ENCODE measurements at places on chromosomes 12 and 14.

GRCh38 chr12:45170456-45171042 is 45.3 kb upstream of the ANO6 start:
- peak; percentile 40 for DNase-seq

DNA sequence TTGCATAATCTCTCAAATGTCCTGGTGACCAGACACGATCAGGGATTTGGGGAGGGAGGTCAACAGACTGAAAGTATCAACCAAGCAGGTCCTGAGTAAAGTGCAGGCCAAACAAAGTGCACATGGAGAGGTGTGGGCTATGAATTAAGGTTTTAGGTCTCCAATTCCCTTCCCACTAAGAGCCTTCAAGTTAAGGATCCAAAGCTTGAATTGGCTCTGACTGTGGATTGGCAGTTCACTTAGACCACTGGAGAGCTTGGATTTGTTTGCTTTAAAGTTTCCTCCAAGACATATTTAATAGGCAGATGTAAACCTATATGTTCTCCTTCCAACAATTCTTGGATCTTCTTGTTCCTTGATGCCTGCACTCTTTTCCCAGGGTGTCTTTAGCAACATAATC is 129.6 kb upstream of the IGF1 start:
- no peak for DNase-seq

GRCh38 chr14:100132903-100133510 is 26.4 kb downstream of the DEGS2 start:
- no peak for DNase-seq

DNA sequence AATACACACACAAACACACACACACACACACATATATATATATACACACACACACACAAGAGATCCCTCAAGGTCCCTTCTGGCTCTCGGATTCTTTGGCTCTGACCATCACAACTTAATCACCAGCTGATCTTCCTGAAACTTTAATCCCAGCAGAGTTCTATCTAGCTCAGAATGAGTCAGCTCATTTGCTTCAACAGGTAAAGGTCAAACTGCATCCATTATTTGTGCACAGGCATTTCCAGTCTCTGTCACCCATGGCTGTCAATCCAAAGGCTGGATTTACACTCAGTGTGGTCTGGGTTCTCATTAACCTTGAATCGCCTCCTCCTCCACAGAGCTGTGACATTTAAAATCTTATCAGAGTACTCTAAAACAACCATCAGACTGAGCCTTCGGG is 113.3 kb upstream of the TMPO start:
- no peak for DNase-seq

DNA sequence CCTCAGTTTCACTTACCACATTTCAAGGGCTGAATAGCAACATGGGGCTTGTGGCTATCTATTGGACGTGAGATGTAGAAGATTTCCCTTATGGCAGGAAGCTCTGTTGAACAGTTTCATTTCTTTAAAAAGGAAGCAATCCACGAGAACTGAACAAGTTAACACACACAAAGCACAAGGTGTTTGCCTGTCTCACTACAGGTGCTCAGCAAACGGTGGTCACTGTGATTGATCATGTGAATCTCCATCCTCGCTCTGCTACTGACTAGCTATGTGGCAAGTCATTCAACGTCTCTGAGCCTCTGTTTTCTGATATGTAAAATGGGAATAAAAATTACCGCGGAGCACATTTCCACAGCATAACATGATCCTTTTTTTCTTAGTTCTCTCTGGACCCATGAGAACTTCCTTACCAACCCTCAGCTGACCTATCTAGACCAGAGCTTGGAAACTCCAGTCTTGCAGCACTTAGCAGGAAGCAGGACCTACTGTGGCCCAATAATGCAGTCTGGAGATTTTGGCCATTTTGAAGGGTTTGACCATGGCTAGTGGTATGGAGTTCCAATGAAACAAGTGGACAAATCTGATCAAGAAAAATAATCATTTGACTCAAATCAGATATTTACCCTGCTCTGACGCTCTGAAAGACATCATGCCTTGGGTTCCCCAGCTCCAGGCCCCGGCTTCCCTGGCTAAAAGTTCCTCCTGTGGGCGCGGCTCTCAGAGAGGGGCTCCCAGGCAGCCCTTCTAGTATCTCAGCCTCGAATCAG is 278.8 kb downstream of the ZFP36L1 start:
- no peak for DNase-seq

- peak; percentile 9 for DNase-seq
Measured at GRCh38 chr14:71629765-71630492, 302.3 kb upstream of the RGS6 start.

DNA sequence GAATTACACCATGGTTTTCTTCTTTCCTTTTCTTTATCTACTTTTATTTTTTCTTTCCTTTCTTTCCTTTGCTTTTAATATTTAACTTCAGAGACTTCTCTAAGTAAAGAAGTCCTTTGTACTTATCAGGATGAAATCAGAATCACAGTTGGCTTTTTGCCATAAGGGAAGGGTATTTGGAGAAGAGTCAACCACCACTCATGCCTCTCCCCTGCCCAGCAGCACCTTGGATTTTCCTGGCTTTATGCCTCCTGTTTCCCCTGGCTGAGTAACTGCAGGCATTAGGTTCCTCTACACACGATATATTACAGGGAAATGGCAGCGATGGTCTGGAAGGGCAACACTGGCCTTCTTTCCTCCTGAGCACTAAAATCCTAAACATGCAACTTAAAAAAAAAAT is 266.4 kb upstream of the CAND1 start:
- DNase-seq: no peak

DNA sequence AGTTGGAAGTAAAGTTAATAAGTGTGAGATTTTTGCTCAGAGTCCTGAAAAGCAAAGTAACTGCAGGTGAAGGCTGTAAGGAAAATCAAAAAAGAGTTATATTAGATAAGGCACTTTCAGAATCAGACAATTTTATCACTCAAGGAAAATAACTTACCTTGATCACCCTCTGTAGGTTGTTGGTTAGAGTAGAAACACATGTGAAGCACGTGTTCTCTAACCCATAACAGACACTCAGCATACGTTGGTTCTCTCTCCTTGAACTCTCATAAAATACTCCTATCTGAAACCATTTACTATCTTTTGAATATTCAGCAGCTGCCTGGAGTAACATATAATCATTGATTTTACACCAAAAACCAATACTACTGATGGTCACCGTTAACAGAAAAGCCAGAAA is 335.5 kb downstream of the KCNH5 start:
- no peak for DNase-seq

Measured in HCEC 1CT (cell line).